ENCODE measurements at places on chromosomes 16 and 17.

- peak; percentile 79 for DNase-seq
Observed at GRCh38 chr16:27326738-27327585, 13.2 kb downstream of the IL4R start.

- no peak for DNase-seq
Observed at GRCh38 chr16:74929636-74930035, 55.3 kb downstream of the WDR59 start.

GRCh38 chr17:57986841-57987580, 1.0 kb downstream of the VEZF1 start:
- DNase-seq = peak; percentile 66

GRCh38 chr17:82974136-82974952, 105.1 kb upstream of the METRNL start:
- no peak for DNase-seq

DNA sequence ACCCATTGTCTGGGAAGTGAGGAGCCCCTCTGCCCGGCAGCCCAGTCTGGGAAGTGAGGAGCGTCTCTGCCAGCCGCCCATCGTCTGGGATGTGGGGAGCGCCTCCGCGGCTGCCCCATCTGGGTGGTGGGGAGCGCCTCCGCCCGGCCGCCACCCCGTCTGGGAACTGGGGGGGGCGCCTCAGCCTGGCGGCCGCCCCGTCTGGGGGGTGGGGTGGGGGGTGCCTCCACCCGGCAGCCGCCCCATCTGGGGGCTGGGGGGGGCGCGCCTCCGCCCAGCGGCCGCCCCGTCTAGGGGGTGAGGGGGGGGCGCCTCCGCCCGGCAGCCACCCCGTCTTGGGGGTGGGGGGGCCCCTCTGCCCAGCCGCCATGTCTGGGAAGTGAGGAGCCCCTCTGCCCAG, 78.4 kb downstream of the RPGRIP1L start:
- DNase-seq = no peak

DNA sequence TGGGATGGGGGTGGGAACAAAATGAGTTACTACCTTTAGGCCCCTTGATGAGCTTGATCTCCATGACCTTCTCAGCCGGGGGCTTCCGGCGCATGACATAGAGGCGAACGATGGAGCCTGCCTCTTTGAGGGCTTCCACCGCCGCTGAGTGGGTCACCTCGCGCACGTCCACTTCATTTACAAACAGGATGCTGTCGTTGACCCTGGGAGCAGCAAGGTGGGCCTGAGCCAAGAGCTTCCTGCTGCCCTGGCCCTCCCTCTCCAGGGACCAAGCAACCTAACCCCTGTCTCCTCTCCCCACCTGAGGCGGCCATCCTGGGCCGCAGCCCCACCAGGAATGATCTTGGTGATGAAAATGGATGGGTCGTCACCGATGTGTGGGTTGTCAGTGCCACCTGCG, 16.2 kb downstream of the DLG4 start:
- DNase-seq = no peak

DNA sequence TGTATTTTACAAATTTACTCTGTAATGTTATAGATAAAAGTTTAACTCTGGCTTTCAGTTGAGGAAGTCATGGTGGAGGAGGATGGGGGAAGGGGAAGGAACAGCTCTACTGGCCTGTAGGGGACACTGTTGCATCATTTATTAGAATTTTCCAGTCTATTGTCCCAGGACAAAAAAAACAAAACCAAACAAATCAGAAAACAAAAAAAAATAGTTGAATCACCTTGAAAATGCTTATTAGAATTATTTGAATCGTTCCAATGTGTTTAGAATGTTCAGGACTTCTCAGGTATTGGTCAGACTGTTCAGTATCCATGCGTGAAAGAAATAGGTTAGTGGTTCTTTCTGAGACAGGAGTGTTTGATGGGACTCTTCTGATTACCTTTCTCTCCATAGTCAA, 242.0 kb downstream of the FTO start:
- DNase-seq = no peak

DNA sequence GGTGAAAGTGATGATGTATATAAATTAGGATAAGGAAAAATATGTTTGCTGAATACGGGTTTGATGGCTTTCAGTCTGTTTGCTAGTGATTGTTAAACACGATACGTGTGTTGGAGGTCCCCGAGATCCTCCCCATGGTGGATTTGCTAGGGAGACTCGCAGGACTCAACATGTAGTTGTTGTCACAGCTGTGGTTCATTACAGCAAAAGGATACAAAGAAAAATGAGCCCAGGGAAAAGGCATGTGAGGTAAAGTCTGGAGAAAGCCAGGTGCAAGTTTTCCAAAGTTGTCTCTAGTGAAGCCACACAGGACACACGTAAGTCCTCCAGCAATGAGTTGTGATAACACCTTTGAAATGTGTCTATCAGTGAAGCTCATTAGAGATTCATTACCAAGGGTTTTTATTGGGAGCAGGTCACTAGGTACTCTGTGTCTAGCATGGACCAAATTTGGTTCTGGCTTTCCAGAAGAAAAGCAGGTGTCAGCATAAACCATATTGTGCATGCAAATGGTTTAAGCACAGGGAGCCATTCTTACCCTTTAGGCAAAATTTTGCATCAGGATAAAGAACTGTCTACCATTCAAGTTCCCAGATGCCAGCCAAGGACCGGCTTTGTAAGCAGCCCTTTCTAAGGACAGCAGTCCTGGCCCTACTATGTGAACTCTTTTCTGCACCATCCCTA, 215.2 kb upstream of the WSCD1 start:
- DNase-seq = no peak

DNA sequence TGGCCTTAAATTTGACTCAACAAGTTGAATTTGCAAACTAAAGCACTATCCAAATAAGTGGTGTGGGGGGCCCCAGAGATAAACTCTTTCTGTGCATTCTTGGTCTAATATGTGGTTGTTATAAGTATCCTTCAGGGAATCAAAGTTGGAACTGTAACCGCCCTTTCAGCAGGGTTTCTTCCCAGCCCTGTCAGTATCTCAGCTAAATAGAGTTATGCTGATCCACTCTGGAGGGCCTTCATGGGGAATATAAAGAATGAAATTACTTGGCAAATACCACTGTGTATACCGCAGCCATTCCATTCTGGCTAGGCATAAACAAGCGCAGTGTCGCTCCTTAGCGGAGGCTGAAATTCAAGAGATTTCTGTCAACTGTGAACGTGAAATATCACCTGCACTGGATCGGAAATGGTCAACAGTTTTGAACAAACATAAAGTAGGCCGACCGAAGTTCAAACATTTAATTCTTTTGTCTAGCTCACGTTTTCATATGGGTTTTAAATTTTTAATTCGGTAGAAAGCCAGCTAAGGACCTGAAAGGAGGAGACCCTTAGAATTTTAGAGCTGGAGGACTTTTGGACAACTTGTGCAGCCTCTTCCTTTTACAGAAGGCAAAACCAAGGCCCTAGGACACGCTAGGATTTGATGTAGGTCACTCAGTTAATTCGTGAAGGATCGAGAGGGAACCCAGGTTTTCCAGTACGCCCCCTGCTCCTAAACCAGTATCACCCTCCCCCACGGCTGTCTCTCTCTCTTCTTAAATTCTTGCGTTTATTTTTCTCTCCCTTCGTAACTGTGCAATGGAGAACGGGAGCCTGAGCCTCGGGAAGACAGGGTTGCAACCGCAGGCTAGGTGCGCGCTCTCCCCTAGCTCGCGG, 74.7 kb downstream of the CHD9 start:
- DNase-seq = peak; percentile 21

DNA sequence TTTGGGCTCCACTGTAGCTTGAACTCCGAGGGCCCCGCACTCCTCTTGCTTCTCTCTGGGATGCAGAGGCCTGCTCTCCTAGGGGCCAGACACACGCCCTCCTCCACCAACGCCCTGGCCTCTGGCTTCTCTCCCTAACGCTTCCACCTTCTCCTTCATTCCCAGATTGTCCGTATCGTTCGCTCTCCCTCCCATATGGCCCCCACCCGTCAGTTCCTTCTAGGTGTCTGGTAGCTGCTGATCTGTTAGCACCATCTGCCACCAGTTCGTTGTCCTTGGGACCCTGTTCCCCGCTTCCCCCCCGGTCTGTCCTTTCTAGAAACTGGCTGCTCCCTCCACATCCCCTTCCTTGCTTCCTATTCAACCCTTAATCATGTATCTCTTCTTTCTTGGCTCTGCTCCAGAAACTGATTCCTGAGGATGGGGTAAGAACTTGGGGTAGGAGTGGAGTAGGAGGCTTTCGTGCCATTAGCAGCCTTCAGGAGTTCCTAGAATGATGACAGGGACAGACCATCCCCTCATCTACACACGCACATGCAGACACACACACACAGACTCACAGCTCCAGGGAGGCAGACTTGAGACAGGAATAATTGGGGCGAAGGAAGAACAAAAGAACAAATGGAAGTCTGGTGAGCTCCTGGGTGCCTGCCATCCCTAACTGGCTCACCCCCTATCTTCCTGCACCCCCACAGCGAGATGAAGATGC, 4.3 kb downstream of the ATP1B2 start:
- DNase-seq = no peak

DNA sequence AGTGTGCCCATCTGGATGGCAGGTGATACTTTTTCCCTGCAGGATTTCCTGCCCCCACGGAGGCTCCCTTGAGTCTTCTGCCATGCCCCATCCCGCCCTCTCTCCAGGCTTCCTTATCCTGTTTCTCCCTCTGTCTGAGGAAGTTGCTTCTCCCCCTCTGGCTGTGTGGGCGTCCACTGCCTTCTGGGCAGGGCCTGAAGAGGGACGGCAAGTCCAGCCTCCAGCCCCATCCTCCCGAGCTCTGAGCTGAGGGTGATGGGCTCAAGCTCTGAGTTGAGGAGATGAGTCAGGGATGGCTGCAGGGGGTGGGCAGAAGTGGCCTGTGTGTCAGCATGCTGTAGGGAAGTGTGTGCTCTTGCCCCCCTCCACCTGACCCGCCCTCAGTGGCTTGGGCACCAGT, 14.2 kb upstream of the RAP1GAP2 start:
- DNase-seq = no peak

DNA sequence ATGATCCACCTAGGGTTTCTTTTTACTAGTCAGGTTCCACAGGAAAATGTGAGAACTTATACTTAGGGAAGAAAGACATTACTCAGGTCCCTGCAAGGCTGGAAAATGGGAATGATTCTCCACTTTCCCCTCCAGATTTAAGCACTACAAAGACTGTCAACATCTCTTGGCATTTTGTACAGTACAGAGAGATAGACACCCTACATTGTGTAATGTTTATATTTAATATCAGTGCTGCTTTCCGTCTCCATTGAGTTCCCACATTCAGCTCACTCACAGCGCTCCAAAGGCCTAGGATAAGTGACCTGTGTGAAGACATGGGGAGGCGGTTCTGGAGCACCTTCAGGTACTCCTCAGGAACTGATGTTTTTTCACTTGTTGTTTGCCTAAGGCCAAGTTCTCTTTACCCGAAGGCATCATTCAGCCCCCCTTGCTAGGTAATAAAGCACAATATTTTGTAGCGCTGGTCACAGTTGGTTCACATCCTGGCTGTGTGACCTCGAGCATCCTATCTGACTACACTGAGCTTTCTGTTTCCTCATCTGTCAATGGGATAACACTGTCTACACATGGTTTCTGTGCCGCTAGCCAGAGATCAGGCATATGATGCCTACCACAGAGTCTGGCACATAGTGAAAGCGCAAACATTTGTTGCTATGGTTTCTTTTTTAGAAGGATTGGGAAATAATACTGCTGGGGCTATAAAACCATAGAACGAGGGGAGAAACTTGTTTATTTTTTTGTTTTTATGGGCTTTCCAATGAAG, 226.6 kb downstream of the ZFHX3 start:
- DNase-seq = no peak

DNA sequence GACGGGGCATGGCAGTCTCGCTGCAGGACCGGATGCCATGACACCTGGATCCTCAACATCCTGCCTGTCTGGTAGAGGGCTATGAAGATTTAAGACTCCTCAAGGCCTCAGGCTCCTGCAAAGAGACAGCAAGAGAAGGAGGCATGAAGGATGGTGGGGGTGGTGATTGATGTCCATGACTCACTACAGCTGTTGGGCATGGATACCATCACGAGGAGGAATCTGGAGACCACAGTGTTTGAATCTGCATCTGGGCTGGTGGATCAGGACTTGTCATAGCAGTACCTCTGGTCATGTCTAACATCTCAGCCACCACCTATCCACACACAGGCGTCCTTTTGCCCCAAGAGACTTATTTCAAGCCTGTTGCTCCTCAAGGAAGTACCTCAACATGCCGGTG, 50.2 kb upstream of the WSCD1 start:
- no peak for DNase-seq

DNA sequence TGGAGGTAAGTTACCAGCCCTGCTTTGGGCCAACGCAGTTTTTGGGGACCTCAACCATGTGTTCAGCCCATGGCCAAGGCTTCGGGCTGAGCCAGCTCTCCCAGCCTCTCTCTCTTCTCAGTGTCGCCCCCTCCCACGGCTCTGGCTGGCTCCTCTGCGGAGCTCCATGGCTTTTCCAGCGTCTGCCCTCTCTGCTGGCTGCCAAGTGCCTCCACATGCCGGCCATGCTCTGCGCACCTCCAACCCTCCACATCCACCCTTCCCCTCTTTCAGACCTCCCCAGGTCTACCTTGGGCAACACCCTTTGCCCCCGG, 23.2 kb downstream of the COTL1 start:
- no peak for DNase-seq

DNA sequence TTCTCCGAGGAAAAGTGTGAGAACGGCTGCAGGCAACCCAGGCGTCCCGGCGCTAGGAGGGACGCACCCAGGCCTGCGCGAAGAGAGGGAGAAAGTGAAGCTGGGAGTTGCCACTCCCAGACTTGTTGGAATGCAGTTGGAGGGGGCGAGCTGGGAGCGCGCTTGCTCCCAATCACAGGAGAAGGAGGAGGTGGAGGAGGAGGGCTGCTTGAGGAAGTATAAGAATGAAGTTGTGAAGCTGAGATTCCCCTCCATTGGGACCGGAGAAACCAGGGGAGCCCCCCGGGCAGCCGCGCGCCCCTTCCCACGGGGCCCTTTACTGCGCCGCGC, at the start of gene ERBB2:
Gene ERBB2 (plus strand): TSS at position 247 of the 330 bp plus-strand sequence. CDS start 175 bp downstream, outside the sequence.
- peak; percentile 56 for DNase-seq

DNA sequence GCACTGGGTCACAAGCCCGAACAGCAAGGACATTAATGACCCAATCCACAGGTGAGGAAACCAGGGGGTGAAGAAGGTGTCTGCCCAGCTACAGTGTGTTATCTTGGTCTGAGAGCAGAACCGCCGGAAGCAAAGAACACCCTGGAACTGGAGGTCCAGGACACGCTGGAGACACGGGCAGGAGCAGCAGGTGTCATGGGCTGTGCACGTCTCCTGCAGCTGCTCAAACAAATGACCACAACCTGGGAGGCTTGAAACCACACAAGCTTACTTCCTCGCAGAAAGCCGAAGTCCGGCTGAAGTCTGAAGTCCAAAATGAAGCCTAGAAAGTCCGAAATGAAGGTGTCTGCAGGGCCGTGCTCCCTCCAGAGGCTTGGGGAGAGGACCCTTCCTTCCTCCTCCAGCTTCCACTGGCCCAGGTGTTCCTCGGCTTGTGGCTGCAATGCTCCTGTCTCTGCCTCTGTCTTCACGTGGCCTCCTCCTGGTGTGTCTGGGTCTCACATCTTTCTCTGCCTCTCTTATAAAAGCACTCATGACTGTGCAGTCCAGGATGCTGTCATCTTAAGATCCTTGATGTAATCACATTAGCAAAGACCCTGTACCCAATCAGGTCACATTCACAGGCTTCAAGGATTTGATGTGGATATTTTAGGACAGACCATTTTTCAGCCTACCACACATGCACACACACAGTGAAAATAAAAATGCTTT, 351.2 kb downstream of the C16orf95 start:
- DNase-seq = no peak
